IPS DF 6.9 (cell line): ENCODE measurements at places on chromosomes 3 and 15.

DNA sequence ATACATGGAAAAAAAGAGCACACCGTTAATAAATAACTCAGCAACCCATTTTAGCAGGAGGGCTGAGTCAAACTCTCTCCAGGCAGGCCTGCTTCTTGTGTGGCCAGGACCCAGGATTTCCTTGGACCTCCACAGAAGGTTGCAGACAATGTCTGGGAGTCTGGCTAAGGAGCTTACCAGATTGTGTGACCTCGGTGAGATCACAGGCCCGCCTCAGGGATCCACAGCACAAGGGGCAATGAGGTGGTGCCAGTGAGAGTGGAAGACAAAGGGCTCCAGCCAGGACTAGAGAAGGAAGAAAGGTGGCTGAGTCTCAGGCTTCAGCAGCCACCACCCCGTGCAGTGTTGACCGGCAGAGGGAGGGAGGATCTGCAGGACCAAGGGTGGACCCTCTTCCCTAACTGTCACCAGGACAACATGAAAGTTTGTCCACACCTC lies 32.2 kb upstream of the SEC22A start:
- no peak for DNase-seq

DNA sequence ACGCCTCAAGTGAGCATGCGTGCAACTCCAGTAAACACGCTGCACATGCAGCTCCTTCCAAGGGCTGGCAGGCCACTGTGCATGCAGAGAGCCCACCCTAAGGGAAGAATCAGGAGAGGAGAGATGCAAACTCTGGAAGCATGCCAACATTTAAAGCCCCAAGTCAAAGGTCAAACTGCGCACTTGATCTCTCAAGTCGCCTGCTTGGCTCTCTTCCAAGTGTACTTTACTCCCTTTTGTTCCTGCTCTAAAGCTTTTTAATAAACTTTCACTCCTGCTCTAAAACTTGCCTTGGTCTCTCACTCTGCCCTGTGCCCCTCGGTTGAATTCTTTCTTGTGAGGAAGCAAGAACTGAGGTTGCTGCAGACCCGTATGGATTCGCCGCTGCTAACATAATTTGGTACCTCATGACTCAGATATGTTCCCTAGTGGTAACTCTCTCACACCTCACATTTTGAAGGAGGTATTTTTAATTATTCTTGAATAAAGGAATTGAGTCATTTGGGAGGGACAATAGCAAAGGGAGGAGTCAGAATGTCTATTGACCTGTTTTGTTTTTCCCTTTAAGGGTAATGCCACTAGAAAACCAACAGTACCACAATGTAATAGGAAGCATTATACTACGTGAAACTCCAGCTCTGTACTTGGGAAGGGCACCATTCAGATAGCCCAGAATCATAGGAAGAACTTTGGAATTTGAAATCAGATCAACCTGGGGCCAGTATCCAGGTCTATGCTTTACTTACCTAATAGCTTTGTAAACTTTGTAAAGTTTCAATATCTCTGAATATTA lies 19.6 kb upstream of the DGKG start:
- no peak for DNase-seq

DNA sequence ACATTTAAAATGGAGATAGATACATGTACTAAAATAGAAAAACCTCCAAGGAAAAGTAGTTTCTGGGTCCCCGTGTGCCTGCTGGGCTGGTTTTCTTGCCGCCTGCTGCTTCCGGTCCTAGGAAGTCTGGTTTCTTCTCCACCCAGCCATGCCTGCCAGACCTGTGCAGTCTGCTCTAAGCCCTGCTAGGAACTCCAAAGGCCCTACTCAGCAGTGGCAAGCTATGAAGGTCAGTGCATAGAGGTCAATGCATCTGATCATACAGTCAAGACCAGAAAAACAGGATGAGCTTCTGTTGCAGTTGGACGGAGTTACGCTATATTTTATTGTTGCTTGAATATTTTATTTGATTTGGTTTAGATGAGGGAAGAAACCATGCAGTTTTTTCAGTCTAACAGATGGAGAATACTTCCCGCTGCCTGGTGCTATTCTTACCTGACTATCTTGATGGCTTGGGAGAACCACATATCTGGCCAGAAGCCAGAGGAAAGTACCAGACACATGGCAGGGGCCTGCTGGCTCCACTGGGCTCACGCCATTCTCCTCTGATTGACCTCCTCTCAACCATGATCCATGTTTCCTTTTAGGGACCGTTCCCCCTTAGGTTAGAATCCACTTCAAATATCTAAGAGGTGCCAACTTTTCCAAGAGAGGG lies 226.8 kb upstream of the ST8SIA2 start:
- DNase-seq: no peak

DNA sequence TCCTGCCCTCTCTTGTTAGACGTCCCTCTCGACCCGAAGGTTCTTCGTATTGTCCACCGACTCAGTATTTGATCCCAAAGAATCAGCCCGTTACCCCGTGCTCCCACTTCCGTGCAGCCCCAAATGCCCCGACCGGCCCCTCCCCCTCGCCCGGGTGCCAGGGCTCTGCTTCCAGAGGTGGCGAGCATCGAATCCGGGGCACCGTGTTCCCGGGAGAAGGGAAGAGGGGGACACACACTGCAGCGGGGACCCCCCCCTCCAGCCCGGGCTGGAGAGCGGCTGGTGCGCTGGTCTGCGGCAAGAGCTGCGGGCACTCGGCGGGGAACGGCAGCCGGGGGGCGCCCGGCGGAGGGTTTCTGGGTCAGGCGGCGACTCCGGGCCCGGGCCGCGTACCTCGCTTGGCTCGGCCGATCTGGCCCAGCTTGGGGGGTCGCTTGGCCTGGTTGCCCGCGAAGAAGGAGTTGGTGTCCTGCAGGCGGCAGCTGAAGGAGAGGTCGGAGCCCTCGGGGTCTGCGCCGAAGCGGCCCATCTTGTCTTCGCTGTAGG lies 556 bp downstream of the CAMK2N2 start:
- DNase-seq: no peak

- DNase-seq: peak; percentile 63
Observed at GRCh38 chr3:77348244-77348855, 308.5 kb downstream of the ROBO2 start.

GRCh38 chr3:9019259-9019961 lies 56.1 kb upstream of the RAD18 start:
- DNase-seq: no peak

DNA sequence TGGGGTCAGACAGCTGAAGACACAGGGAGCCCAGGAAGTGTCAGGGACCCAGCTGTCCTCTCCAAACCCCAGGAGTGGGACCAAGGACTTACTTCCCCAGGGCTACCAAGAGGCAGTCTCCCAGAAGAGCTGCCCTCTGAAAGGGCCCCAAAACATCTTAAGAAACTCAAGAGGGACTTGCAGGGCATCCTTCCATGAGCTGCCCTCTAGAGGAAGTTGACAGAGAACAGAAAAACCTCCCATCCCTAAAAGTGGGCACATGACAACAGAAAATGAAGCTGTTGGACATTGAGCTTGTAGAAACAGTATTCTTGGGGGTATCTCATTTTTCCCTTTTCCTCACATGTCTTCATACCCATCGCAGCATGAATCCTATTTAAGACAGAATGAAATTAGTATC lies 58.9 kb downstream of the MECOM start:
- no peak for DNase-seq

DNA sequence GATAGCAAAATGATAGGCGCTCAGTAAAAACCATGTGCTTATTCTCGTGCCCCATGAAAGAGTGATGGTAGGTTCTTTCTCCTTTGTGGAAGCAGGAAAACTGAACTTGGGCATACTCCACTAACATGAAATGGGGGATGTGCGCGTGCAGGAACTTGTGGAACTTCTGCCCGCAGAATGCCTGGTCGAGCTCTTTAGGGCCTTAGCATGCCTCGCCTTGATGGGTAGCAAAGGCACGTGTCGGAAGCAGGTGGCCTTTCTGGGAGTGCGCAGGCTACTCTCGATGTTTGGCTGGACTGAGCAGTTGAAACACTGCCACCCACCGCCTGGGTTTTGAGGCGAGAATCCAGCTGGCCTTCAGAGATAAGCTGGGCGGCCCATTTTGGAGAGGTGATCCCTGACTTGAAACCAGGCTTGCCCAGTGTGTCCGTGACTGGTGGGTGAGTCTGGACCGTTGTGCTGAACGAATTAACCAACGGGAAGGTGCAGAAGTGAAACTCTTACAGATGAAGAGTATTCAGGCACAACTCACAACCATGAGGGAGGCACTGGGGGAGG lies 842 bp downstream of the PCCB start:
- DNase-seq: no peak

GRCh38 chr3:175731543-175731942 lies 872.4 kb downstream of the NAALADL2 start:
- DNase-seq: no peak

DNA sequence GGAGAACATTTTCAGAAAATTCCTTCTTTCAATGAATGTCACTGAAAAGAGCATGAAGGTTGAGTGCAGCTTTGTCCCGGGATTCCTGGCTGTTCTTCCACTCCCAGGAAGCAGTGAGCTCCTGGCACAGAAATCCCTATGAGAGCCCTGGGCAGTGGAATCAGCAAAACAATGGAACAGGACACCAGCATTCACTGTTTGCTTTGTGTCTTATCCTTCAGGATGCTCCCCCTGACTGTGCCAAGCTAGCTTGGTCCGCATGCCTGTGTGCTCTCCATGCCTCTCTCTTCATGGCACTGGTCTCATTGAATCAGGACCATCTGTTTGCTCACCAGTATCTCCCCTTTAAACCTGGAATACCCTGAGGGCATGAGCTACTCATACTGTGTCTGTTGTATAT lies 102.0 kb upstream of the GADL1 start:
- DNase-seq: peak; percentile 16

DNA sequence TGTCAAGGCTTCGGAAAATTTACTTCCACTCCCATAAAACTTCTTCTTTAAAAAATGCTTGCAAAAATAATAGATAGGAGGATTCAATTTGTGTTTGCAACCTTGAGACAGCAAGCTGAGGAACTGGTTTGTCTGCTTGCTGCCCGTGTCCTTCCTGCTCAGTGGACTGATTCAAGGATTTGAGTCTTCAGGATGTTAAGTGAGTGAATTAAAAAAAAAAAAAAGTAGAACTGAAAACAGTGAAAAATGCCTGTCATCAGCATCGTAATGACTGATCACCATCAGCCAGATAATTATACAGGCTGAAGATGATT lies 453.7 kb downstream of the FGF12 start:
- DNase-seq: no peak

GRCh38 chr15:71654042-71654719 lies 156.2 kb upstream of the NR2E3 start:
- DNase-seq: no peak

DNA sequence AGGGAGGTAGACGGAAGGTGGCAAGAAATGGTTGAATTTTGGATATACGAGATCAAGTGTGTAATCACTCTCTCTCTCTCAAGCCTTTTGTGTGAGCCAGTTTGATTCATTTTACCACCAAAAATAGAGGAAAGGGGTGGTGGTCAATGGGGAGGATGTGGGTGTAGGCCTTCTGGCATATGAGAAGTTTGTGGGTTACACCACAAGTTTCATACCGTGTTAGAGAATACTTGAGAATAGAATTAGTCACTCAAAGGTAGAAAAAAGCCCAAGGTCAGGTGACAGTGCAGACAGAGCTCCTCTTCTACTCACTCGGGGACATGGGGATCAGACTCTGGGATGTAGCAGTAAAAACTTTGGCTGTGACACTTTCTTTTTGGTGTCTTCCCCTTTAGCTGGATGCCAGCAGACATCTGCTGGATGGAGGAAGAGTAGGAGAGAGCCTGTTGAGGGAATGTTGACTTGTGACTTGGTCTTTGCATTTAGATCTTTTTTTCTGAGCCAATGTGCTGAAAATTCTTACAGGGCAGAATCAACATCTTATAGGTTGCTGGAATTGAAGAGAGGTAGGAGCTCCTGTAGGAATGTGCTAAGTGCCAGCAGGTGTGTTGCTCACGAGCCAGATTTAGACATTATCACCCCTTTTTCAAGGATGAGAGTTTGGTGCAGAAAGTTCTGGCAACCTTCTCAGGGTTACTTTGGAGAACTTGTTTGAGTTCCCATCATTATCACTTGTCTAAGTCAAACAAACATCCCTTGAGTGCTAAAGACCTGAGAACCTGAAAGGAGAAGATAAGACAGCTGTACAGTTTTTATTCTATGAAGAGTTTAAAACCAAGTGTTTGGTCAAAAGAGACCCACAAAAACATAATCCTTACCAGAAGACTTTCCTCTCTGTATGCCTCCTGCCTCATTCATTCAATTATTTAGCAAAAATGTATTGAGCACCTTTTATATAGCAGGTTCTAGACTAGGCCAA lies 43.9 kb upstream of the RYK start:
- DNase-seq: no peak

GRCh38 chr15:69253156-69253555 lies 45.6 kb upstream of the PAQR5 start:
- DNase-seq: no peak

- no peak for DNase-seq
Observed at GRCh38 chr15:48989170-48989569, 25.5 kb upstream of the SHC4 start.

DNA sequence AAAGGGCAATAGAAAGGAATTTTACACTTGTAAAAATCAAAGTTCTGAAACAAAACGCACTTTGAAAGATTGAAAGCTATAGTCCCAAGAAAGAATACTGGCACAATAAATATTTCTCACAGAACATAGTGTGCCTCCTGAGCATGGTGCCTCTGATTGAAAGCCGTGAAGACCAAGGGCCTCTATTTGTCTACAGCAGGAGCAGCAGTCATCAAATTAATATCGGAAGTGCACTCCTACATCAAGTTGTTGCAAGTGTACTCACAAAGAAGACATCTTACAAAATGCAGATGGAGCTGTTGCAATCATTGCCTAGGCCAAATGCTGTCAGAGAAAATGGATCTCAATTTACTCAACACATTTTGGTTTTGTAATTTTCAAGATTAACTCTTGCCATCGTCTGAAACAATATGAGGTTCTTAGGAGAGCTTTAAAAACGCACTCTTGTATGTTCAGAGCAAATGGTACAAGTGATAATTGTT lies 9.2 kb upstream of the WDR49 start:
- DNase-seq: no peak

DNA sequence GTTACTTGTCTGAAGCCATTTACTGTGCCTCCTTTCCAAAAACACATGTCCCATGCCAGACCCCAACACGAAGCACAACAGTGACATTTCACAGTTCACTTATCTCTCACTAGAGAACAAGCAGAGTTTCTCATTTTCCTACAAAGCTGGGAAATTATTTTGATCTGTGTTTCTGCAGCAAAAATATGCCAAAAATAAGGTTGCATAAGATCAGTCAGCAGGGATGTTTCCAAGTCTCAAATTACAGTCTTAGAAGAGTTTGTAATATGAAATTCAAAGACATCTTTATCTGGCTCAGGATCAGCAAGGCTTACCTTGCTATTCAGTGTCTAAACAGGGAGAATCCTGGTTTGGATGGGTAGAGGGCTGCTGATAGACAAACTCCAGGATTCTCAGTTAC lies 75.5 kb downstream of the GJD2 start:
- DNase-seq: no peak

GRCh38 chr3:141242377-141243092 lies 10.9 kb downstream of the PXYLP1 start:
- no peak for DNase-seq

DNA sequence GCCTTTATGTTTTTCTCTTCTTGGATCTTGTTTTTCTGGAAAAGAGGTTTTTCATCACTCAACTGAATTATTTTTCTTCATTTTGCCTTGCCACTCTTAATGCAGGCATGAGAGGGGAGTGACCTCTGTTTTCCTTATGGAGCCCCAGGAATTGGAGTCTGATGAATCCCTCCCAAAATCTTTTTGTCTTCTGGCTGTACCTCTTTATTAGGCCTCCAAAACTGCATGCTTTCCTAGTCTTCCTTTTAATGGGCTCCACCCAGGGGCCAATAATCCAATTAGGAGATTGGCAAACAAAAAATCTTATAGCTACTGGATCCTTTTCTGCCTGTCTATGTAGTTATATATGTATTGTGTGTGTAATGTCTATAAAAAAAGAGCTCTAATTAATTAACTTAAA lies 192.4 kb upstream of the PEX5L start:
- DNase-seq: no peak

GRCh38 chr3:7788881-7789280 lies 712.7 kb upstream of the LMCD1 start:
- DNase-seq: no peak
